Large intestine (tissue), 12 donors: ENCODE measurements at places on chromosomes 11 and 22. TPM values are rescaled to one million over a fixed set of nuclear protein-coding genes. Genes with fewer than 3 reads are reported as not detected.

The BEST1 gene
- 3.9 TPM for polyA plus RNA-seq

The SPI1 gene
- 10.2 TPM for polyA plus RNA-seq

The KCNK4 gene
- 0.09 TPM for polyA plus RNA-seq

DNA sequence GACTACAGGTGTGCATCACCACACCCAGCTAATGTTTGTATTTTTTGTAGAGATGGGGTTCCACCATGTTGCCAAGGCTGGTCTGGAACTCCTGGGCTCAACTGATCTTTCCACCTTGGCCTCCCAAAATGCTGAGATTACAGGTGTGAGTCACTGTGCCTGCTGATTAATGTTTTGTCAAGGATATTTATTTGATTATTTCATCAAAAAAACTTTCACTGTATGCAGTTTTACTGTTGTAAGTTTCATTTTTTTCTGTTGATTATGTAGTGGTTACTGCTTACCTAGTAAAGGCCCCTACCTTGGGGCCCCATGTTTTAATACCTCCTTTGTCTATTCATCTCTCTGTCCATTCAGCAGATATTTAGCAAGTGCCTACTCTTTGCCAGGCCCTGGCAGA, 16.7 kb upstream of the FAM168A start:
- no peaks in the 10 kb centered on the region for H3K36me3 ChIP-seq
- no peak overlapping the region for H3K4me3 ChIP-seq

DNA sequence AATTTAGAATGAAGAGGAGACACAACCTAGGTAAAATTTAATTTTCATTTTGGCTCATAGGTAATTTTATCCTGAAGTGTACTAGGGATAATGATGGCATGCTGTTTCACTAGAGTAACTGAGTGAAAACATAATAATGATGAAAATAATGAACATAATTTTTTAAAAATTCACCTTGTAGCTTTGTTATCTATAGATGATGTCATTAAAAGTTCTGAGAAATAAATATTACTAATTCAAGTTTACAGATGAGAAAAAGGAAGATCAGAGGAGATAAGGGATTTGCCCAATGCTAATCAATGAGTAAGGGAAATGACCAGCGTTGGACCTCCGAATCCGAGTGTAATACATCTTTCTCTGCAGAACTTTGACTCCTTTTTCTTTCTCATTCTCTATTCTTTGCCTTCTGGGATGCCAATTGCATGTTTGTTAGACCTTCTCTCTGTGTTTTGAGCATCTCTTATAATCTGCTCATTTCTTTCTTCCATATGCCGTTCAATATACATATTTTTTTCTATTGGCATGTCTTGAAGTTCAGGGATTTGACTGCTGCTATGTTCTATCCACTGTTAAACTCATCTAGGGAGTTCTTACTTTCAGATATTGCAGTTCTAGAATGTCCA, 186.5 kb downstream of the SNX19 start:
- peaks cover 19% of the 10 kb centered on the region for H3K4me1 ChIP-seq
- H3K27ac ChIP-seq = no peak overlapping the region

- H3K4me3 ChIP-seq = no peak overlapping the region
- H3K27ac ChIP-seq = no peak overlapping the region
- no peaks in the 10 kb centered on the region for H3K36me3 ChIP-seq
- H3K4me1 ChIP-seq = no peaks in the 10 kb centered on the region
- no peak for DNase-seq
These were observed 430.0 kb downstream of the FAM181B start for GRCh38 chr11:82303671-82304070.

DNA sequence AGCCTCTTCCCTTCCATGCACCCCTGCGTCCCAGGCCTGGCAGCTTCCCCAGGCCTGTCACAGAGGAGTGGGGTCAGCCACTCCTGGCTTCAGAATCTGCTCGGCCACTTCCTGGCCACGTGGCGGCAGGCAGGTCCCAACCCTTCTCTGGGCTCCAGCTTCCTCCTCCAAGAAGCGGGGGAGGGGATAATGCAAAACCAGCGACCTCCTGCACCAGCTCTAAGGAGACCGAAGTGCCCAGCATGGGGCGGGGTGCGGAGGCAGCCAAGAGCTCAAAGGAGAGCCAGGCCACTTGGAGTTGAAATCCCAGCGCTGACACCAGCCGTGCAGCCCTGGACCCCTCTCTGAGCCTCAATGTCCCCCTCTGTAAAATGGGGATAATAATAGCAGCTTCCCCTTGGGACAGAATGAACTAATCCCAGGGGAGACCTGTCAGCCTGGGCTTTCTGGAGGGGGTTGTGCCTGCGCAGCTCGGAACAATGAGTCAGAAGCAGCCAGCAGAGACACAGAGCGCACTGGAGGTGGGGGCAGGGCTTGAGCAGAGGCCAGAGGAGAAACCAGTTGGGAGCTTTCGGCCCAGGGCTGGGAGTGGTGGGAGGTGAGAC, 22.8 kb upstream of the PICK1 start:
- H3K27ac ChIP-seq = no peak overlapping the region
- DNase-seq = peak; percentile 45
- H3K27me3 ChIP-seq = no peaks in the 10 kb centered on the region
- peaks cover 21% of the 10 kb centered on the region for H3K4me1 ChIP-seq
- H3K36me3 ChIP-seq = no peaks in the 10 kb centered on the region

DNA sequence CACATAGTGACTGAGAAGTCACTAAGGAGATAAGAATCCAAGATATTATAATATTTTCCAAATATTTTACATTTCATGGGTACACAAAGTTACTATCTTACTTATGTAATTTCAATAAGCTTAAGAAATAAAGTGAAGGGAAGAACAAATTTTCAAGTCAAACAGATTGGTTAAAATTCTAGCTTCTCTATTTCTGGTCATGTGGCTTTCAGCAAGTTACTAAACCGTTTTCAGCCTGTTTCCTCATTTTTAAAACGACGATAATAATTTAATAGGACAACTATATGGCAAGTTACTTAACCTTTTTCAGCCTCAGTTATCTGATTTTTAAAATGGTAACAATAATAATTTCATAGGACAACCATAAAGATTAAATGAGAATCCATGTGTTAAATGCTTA, 15.6 kb downstream of the DCUN1D5 start:
- no peak overlapping the region for H3K4me3 ChIP-seq
- H3K4me1 ChIP-seq = no peaks in the 10 kb centered on the region
- no peak for DNase-seq
- peaks cover 43% of the 10 kb centered on the region for H3K36me3 ChIP-seq
- no peak overlapping the region for H3K27ac ChIP-seq
- H3K27me3 ChIP-seq = no peaks in the 10 kb centered on the region

- H3K36me3 ChIP-seq = no peaks in the 10 kb centered on the region
- H3K27ac ChIP-seq = peak overlapping the region; percentile 92
- no peak for DNase-seq
- peaks cover 56% of the 10 kb centered on the region for H3K4me1 ChIP-seq
These were observed 3.8 kb downstream of the CPT1A start for GRCh38 chr11:68837583-68838571.

DNA sequence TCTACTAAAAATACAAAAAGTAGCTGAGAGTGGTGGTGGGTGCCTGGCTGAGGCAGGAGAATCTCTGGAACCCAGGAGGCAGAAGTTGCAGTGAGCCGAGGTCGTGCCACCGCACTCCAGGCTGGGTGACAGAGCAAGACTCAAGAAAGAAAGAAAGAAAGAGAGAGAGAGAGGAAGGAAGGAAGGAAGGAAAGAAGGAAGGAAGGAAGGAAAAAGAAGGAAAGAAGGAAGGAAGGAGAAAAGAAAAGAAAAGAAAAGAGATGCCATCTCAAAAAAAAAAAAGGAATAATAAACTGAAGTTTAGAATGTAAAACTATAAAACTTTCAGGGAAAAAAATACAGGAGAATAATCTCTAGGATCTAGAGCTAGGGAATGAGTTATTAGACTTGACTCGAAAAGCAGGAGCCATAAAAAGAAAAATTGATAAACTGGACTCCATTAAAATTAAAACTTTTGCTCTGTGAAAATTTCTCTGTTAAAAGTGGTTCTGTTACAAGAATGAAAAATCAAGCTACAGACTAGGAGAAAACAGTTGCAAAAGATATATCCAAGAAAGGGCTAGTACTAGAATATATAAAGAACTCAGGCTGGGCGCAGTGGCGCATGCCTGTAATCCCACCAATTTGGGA, 13.4 kb upstream of the SEPTIN5 start:
- no peak overlapping the region for H3K4me3 ChIP-seq
- H3K36me3 ChIP-seq = no peaks in the 10 kb centered on the region
- no peaks in the 10 kb centered on the region for H3K27me3 ChIP-seq
- no peak for DNase-seq
